NCI-H1930 (cell line): ENCODE measurements at places on chromosomes 5 and 9.

GRCh38 chr9:135908754-135909204, 1.4 kb upstream of the CAMSAP1 start:
- DNase-seq, result no peak

DNA sequence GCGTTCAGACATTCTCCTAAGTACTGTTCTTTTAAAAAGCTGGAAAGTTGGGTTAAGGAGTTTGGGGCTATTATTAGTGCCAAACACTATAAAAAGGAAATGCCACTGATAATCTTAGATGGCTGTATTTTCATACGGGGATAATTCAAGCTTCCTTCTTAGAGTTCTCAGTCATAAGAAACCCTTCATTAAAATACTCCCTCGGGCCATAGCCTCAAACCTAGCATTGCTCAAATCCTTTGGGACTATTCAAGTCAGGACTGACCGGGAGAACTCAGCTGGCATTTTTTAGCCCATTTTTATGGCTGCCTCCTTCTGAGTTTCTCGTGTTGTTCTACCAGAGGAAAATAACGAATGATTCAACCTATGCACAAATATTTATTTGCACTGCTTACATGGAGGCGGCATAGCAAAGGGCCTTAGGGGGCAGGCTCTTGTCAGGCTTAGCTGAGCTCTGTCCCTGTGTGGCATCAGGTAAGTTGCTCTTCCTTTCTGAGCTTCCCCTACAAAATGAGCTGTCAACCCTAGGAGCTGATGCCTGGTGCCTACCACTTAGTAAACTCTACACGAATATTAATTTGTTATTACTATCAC, 33.5 kb upstream of the ADAM19 start:
- DNase-seq, result no peak

GRCh38 chr9:136711751-136712689, at the start of gene DIPK1B:
Gene DIPK1B, plus strand, starts transcription at chr9:136712572. Its CDS starts 94 bp downstream, at chr9:136712666.
- peak; percentile 53 for DNase-seq

DNA sequence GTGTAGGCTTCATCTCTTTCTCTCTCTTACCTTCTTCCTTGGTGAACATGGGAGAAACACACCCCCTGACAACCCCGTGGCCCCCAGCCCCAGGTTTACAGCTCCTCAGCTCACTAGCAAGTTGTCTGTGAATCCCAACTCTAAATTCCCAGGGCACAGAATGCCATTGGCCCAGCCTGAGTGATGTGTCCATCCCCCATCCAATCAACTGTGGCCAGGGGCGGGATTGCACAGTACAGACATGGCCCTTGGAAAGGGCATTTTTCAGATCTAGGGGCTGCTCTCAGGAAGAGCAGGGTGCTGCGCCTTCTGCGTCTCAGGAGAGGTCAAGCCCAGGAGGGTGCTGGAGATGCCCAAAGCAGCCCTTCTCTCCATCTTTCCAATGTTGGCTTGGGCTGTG, 48.2 kb upstream of the ASS1 start:
- no peak for DNase-seq

GRCh38 chr9:105320568-105320967, 76.1 kb downstream of the SLC44A1 start:
- DNase-seq, result no peak

- DNase-seq, result no peak
These were observed 101.2 kb upstream of the PANK3 start for GRCh38 chr5:168680395-168680794.

DNA sequence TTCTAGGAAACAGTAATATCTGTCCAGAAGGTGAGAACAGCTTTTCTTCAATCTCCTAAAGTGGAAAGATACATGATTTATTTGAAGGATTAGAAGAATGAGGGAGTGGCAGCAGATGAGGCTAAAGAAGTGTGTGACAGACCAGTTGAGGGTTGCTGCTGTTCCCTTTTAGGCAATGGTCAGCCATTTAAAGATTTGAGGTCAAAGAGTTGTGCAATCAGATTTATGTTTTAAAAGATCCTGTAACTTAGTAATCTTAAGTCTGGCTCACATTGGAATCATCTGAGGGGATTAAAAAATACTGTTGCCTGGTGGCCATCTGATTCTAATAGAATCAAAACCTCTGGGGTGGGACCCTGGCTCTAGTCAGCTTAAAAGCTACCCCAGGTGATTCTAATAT, 4.3 kb upstream of the SGCD start:
- DNase-seq, result no peak

DNA sequence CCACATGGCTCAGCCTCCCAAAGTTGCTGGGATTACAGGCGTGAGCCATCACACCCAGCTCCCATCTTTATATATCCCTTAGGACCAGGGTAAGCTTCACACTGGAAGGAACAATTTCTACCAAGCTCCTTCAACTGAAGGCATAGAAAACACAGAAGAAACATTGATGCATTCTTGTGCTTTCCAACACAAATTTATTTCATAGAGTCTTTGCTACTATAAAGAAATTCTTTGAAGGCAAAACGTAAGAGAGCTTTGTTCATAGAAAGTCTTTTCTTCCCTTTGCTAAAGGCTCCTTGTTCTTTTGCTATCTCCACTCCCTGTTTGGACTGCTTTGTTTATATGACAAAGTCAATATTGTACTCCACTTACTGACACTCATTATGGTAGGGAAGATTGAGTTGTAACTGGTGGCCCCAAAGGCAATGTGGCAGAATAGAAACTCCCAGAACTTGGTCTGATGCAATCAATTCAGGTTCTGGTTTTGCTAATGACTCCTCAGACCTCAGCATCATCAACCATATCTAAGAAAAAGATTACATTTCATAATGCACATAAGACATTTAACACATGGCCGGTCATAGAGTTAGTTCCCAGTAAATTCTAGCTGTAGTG, 97.4 kb upstream of the CLINT1 start:
- no peak for DNase-seq

DNA sequence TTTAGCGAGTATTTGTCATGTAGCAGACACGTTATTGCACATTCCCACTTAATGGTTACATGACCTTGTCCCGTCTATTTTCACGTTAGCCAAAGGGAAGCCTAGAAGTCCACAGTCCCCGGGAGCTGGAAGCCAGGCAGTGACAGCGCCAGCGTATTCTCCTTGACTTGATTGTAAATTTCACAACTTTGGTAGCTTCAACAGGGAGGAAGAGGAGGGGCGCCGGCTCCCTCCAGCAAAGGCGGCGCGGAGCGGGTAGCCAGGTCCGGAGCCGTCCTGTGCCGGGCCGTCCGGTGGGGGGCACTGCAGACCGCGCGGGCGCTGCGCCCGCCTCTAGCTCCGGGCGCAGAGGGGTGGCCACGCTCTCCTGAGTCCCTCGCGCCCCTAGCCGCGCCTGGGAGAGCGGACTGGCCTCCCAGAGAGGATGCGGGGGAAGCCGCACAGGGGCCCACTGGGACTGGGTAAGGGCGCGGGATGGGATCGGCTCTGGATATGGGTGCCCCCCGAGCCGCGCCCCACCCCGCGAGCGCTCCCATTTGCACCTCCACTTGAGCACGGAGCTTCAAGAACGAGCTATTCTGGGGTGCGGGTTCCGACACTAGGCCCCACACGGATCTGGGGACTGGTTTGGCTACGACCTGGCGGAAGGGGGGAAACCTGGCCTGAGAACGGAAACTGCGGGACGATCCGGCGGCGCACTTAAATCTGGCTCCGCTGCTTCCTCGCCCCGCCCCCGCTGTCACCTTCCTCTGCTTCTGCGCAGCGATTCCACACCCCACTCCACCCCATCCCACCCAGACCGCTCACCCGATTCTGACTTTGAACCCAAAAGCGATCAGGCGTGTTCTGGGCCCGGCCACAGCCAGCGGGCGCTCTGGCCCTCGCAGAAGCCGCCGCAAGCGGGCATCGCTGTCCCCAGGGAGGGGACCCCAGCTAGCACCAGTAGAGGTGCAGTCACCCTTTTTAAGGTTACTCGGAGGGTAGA, 23.8 kb downstream of the KLF4 start:
- DNase-seq, result peak; percentile 60

- DNase-seq, result no peak
These were observed 727 bp upstream of the GLIPR2 start for GRCh38 chr9:36135741-36136271.

- no peak for DNase-seq
These were observed 15.3 kb upstream of the NTNG2 start for GRCh38 chr9:132146575-132146974.

GRCh38 chr5:168156170-168156569, 135.3 kb upstream of the WWC1 start:
- no peak for DNase-seq

DNA sequence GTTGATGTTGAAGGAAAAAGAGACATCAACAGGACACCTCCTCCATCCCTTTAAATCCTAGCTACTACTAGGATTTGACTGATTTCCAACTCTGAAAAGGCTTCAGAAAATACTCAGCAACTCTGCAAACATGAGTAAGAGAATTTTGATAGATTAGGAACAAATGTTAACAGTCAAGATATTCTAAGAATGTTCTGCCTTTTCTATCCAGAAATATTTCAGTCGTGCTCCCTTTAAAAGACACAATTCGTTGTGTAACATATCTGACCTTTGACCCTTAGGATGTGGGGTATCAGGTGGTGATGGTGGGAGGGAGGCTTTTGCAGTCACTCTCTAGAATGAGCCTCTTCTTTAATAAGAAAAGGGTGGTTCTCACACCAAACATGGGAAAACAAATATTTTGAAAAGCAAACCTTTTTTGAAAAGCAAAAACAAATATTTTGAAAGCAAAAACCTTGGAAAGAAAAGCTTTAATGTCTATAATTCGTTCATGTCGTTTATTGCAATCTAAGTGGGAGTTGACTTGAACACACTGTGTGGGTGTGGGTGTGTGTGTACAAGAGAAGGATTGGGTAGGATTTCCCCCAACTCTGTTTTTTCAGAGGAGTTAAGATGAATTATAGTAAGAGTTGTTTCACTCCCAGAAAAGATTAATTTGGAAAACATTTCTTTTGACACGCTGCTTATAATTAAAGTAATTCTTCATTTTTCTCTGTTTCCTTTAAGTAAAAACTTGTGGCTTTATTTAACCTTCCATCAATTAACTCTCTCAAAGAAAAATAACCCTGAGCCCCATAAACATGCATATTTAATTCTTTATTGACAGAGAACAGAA, 152.8 kb downstream of the TMEM167A start:
- no peak for DNase-seq

GRCh38 chr5:179407191-179408175, 62.2 kb upstream of the ADAMTS2 start:
- DNase-seq, result no peak

- no peak for DNase-seq
These were observed 10.0 kb downstream of the TCF7 start for GRCh38 chr5:134124289-134125038.

GRCh38 chr9:77783518-77783917, 135.4 kb upstream of the GNA14 start:
- DNase-seq, result no peak

- no peak for DNase-seq
These were observed 76.8 kb downstream of the TRIO start for GRCh38 chr5:14219800-14220512.

DNA sequence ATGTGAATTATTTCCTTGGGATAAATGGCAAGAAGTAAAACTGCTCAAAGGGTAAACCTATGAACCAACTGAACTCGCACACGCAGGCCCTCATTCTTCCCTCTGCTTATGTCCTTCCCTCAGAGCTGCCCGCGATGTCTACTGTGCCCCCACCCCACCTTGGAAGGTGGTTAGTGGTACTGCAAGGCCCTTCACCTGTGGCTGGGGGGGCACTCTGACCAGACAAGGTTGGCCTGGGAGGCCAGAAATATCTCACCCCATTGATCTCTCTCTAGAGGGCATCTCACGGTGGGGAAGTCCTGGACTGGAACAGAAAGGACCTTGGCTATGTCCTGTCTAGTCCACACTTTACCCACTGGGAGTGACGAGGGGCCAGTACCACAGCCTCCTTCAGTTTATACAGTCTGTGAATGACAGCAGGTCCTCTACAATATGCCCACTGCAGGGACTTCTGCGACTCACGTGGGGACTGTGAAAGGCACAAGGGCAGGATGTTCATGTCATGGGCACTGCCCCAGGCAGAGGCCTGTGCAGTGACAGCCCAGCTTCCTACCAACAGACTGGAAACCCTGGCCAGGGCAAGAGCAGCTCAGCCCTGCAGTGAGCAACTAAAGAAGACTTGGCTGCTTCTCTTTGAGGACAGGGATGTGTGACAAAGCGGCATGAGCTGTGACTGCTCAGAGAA, 56.8 kb upstream of the SYNPO start:
- DNase-seq, result no peak
